Omental fat pad (tissue), 4 donors: ENCODE measurements at places on chromosomes 2 and 18. TPM values are rescaled to one million over a fixed set of nuclear protein-coding genes. Genes with fewer than 3 reads are reported as not detected.

SCG2 gene
- total RNA-seq: 0.47 TPM

FARSB gene
- total RNA-seq: 11.8 TPM

ANKRD29 gene
- total RNA-seq: 22.3 TPM

MCEE gene
- 11.2 TPM for total RNA-seq

NAT8 gene
- total RNA-seq: not detected

- no peak for DNase-seq
Measured at GRCh38 chr2:239008677-239009588, 161.0 kb downstream of the TWIST2 start.

DNA sequence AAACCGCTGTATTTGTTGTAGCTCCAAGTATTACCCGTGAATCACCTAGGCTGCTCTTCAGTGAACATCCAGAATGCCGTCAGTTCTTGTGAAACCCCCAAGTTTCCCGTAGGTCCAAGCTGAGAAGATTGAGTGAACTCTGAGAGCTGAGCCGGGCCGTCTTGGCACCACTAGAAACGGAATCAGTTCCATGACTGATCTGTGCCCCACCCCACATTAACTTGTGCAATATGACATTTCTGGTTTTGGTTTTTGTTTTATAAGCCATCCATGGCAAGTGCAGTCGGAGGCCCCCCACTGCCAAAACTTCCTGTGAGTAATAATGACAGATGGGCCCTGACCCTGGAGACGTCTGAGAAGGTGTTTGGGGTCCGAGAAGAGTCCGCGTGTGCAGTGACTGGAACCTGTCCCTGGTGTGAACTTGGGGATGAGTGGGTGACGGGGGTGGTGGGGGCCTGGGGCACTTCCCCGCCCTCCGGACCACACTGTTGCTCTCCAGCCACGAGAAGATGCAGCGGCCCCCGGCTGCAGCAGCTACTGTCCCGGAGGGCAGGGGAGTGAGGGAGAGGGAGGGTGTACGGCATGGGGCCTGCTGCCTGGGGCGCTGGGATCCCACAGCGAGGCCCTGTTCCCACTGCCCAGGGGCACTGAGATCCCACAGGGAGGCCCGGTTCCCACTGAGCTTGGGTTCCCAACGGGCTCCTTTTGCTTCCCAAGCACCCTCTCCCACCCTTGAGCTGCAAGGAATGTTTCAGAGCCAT lies 26.5 kb downstream of the NFATC1 start:
- no peak for DNase-seq

DNA sequence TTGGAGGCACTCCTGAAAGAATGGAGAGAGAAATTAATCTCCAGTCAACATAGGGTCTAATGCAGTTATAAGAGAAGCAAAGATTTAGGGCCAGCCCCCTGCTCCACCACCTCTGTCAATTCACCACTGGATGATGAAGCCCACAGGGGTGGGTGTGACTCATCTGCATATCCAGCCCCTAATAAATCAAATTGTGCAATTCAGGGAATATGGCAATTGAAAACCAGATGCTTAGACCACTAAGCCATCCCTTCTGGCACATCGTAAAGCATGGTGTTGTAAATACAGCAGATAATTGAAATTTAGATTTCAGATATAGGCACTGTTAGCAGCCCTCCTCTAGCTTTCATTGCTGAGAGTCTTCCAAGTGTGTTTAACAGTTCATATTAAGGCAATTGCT lies 541.4 kb downstream of the PARD3B start:
- no peak for DNase-seq

GRCh38 chr2:167572883-167573619 lies 674.3 kb downstream of the STK39 start:
- no peak for DNase-seq

GRCh38 chr18:8373486-8373885 lies 235.8 kb upstream of the RAB12 start:
- DNase-seq: no peak

- no peak for DNase-seq
Measured at GRCh38 chr2:54949431-54949830, 100.8 kb downstream of the RTN4 start.

DNA sequence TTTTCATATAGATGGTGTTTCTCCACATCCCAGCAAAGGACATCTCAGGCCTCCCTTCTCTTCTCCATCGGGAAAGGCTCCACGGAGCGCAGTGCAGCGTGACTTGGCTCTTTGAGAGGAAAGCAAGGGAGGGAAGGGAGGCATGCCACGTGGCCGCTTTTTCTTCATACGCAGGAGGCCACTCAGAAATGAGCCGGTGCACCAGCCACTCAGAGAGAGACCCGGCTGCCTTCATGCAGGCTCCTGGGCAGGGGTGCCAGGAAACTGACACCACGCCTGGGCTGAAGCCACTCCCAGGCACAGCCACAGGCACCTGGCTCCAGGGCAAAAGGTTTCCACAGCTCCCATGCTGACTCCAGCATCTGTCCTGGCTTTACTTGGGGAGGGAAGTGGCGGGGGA lies 11.1 kb upstream of the LOXHD1 start:
- no peak for DNase-seq
